M059J (cell line): ENCODE measurements at places on chromosomes 1 and 21.

DNA sequence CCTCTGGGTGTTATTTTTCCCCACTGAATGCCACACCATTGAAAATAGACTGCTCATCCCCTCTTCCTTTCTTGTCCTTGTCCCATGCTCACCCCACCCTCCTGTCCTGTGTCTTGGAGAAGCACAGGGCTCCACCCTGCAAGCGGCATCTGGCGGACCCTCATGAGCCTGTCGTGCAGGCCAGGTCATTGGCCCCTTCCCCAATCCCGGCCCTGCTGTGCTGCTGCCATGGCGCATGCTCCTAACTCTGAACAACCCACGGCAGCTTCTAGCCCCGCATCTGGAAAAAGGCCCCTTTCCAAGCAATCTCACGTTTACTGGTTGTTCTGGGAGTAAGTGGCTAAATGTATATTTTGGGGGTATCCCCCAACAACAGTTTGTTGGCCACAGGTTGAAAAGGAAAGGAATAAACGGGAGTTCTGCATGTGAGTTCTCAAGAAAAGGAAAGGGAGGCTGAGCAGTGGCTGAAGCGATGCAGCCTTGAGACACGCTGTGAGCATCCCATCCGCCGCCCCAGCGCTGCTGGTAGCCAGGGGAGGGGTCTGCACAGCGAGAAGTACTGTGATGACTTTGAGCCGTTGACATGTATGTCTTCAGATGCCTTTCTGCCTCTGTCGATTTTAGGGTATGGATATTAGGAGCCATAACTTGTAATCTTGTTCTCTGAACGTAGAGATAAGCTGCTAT lies 16.3 kb downstream of the AGMAT start:
- no peak for DNase-seq

DNA sequence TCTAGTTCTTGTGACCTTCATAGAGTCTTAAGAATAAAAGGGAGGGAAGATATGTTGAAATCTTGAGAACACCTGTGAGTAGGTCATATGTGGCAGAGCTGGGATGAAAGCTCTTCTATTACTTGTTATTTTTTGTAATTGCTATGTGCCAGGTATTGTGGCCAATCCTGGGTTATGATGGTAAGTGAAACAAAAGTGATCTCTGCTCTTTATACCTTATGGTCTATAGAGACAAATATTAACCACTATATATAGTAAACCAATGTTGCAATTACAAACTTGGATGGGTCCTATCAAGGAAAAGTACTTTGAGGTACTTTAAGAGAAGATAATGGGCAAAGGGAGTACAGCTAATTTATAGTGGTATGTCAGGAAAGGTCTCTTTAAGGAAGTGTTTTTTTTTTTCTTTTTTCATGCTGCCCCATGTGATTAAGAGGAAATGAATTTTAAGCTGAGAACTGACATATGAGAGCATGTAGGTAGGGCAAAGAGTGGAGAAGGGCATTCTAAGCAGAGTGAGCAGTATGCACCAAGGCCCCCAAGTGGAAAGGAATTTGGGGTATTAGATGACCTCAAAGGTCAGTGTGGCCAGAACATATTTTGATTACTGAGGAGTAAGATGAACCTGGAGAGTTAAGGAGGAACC lies 43.3 kb downstream of the POU2F1 start:
- peak; percentile 30 for DNase-seq

GRCh38 chr1:2941907-2942306 lies 79.4 kb upstream of the ACTRT2 start:
- DNase-seq: no peak

DNA sequence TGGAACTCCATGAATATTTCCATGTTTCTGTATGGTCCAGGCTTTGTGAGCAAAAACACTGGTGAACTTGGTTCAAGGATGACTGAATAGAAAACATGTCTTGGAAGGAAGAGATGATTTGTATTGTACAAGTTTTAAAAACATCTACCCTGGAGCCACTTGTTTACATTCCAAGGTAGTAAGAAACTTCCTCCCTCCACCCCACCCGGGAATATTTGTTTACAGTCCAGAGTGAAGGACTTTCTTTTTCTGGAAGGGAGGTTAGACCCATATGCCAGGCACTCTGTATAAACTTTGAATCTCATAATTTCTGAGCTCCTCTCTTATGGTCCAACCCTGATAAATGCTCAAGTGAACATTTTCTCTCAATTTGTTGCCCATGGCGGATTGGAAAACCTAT lies 323.3 kb upstream of the LYPLAL1 start:
- peak; percentile 75 for DNase-seq

DNA sequence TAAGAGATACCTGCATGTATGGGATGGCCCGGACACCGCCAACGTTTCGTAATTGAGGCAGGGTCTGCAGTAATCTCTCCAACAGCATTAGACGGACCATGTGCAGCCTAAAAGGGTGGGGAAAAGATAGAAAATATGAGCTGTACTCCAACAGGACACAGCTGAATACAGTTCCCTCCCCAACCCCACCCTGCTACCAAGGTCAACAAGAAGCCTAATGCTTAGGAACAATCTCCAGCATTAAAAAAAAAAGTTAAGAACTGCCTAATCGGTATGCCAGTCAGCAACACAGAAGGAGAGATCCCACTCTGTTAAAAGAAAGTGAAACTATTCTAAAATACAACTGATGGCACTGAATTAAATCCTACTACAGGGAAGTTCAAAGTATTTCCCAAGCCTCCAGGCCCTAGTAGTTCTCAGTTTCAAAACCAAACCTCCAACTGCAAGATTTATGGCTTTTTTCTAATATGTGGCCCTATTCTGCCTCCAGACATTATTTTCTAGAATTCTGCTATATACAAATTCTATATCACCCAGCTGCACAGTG lies 81.0 kb downstream of the UBR4 start:
- no peak for DNase-seq

GRCh38 chr1:27570784-27571183 lies 33.2 kb downstream of the AHDC1 start:
- DNase-seq: no peak

- peak; percentile 63 for DNase-seq
Measured at GRCh38 chr1:54965624-54966340, 14.6 kb upstream of the TMEM61 start.

GRCh38 chr1:241593186-241593585 lies 47.0 kb downstream of the CHML start:
- DNase-seq: peak; percentile 55

- peak; percentile 35 for DNase-seq
Measured at GRCh38 chr1:83026745-83027144, 972.2 kb downstream of the TTLL7 start.

DNA sequence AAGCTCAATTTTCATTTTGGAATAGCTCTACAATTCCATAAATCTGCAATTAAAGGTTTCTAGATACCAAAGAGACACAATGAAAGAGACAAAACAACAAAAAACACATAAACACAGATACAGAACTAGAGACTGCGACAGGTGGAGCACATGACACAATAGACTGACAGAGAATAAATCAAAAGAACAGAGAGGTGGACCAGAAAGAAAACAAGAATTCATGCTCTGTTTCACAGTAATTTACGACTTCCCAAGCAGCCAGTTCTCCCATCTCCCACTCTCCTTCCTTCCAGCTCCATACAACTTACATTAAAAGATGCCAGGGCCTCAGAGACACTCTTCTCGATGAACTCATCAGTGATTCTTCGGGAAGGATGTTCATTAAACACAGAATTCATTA lies 15.1 kb upstream of the RBM8A start:
- no peak for DNase-seq

DNA sequence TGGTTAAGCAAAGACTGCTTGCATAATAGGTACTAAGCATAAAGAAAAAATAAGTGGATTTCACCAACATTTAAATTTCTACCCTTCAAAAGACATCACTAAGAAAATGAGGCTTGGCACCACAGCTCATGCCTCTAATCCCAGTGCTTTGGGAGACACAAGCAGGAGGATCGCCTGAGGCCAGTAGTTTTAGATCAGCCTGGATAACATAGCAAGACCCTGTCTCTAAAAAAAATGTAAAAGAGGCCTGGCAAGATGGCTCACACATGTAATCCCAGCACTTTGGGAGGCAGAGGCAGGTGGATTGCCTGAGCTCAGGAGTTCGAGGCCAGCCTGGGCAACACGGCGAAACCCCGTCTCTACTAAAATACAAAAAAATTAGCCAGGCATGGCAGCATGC lies 73.0 kb downstream of the PIGK start:
- DNase-seq: no peak
